ENCODE measurements at places on chromosomes 12 and 14.

GRCh38 chr14:39268393-39268792 is 34.7 kb downstream of the MIA2 start:
- DNase-seq = no peak

DNA sequence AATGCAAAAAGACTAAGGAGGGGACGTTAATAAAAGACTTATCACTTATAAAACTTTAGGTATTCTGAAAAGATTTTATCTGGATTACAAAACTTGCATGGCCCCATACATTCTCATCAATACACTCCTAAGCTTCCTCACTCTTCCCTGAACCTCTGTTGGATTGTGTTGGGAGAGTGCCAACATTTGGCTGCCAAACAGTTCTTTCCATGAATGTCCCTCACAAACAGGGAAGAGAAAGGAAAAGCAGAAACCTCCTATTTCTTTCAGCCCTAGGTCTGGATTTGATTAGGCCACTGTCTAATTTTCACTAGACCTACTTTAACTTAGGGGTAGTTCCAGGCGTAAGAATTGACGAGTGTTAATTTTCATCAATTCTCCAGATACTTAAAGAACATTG is 11.7 kb downstream of the PTHLH start:
- no peak for DNase-seq

DNA sequence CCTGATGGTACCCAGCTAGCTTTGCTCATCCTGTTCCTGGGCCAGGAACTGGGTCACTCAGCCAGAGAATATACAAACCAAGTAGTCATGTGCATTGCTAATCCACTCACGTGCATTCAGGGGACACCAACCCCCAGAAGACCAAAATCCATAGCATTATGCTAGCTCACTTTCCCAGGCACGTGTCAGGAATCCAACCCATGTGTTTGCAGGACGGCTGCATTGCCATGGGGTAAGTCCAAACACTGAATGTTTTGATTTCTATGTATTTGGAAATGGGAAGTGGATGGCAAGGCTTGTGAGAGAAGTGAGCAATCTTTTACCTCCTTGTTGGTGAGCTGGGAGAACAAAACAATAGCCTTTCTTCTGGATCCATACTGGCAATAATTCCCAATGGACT is 87.1 kb upstream of the FOXN3 start:
- peak; percentile 7 for DNase-seq

DNA sequence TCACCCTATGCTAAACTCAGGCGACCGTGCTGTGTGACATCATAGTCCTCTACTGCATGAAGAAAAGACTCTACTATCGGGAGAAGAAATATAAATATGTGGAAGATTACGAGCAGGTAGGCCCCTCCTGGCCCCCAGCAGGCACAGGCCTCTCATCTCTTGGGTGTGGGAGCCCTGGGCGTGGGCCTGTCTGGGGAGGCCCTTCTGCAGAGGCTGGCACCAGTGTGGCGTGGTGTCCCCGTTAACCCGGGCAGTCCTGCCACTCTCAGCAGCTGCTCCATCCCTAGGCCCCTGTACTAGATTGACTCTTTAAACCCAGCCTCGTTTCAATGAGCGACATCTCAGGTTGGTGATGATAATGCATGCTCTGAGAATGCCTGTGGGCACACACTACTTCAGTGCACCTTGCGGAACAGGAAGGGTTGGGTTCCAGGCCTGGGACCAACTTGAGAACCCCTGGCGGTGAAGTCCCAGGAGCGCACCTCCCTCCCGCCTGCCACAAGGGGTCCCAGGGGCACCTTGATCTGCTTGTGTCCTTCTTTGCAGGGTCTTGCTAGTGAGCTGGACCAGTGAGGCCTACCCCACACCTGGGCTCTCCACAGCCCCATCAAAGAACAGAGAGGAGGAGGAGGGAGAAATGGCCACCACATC is 23.2 kb downstream of the P2RX4 start:
- DNase-seq = no peak

DNA sequence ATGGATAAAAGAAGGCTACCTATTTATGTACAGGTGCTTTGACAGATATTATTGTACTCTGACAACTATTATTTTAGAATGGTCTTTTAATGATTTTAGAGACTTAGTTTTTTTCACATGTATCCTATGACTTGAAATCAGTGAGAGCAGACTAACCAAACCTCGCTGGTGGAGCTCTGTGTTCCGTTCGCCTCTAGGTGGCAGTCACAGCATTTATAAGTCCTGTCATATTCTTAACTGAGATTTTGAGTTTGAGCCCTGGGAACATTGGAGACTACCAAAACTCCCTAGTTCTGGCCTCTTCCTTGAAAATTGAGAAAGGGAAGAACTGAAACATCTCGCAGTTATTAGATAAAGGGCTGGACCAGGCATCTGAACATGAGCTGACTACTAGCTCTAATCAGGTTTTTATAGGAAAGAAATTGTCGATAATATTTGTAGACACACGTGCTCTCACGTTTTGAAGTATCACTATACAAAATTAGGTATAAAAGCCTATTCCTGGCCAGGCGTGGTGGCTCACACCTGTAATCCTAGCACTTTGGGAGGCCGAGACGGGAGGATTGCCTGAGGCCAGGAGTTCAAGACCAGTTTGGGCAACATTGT is 48.3 kb downstream of the TTLL5 start:
- DNase-seq = peak; percentile 77
